ENCODE measurements at places on chromosomes 12 and 14. TPM values are rescaled to one million over a fixed set of nuclear protein-coding genes. Genes with fewer than 3 reads are reported as not detected.

DNA sequence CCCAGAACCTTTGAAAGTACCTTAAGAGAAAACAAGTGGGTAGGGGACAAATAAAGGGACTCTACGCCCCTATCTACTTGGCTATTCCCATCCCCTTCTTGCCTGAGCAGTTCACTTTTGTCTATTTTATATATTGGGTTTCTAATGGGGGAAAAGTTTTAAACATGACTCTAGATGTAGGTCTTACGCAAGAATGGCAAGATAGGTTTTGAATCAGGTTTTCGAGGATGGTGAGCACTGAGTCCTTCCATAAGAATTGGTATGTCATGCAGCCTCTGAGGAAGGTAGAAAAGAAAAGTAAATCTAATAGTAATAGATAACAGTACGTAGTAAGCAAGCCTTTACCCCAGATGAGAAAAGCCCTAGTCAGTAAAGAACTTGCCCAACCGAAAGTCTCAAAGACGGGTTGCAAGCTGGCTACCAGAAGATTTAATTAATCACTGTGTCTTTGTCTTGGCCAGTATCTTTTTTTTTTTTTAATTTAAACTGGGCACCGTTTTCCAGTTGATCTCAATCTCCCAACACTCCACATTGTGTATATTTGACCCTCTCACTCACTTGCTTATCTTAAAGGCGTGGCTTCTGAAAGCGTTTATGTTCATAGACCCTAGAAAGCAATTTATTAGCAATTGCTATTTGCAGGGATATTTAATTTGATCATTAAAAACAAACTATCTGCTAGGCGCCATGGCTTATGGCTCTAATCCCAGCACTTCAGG lies 86.6 kb upstream of the TMEM263 start:
- no peak for DNase-seq

DNA sequence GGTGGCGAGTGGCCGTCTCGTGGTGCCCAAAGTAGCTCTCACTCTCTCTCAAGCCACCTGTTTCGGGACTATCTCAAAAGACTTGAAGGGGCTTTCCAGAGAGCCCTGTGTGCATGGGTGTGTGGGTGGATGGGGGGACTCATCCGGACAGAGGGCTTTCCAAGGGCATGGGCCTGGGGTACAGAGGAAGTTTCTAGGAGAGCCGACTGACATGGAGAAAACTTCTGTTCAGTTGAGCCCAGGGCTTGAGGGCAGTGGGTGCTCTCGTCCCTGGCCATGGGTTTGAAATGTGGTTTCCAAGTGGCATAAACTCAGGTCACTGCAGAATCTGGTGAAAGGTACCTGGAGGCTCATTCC lies 47.4 kb upstream of the MEG3 start:
- no peak for DNase-seq

GRCh38 chr12:8870586-8870985 lies 43.7 kb upstream of the PHC1 start:
- no peak for DNase-seq

GRCh38 chr14:78666336-78667056 lies 496.3 kb downstream of the NRXN3 start:
- no peak for DNase-seq

- DNase-seq, result no peak
Measured at GRCh38 chr12:39278426-39278825, 164.5 kb downstream of the KIF21A start.

DNA sequence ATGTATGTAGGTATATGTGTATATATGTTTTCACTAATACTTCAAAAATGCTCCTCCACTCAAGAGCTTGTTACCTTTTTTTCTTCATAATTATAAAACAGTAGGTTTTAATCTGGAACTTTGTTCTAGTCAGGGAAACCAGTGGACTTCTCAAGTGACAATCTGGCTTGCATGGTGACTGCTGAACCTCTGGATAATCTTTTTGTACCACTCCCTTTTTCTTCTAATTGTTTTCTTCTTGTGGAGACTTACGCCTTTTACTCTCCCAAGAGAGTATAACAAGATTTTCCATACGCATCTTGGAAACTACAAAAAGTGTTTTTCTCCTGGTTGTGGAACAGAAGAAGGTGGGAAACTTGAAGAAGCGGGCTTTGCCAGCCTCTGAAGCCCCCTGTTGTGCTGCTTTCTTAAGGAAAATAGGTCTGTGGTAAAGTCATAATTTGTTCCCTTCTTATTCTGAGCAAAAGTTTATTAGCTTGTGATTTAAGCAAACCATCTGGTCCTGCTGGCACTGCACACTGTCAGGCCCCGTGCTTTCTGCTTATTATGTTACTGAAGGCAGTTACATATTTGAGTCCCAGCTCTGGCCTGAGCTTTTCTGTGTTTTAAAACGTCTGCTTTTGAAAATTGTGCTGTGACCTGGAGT lies 291.8 kb downstream of the ERC1 start:
- no peak for DNase-seq

The TMTC2 gene
- total RNA-seq, result 10.1 TPM
